ENCODE measurements at places on chromosomes 3 and 15.
A peak's percentile ranks its signal among the peaks of the same experiment; 100 is the strongest.

DNA sequence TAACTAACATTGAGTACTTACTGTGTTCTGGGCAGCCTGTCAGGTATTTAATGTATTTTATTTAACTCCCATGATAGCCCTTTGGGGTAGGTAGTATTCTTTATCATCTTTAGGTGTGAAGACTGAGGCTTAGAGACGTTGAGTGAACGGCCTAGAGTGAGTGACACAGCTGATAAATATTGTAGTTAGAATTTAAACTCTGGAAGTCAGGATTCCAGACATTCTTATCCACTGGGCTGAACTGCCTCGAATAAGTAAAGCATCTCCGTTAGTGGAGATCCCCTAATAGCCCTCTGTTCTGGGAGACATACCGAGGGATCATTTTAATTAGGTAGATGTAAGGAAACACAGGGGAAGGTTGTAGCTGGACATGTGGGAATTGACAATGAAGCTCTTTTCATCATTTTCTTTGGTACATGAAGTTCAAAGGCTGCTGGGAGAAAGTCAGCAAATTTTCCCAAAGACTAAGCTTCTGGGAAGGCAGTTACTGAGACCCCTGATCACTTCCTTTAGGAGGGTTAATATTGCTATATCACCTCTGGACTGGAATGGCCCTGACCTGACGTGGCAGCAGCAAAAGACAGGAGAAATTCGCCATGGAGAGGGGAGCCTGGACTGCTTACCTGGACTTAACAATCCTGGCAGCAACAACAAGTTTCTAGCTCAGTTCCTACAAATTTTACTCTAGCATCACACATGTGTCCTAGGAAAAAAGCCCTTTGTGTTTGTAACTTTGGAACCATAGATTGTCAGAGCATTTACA, 11.7 kb upstream of the PDCD6IP start:
- DNase-seq = no peak

DNA sequence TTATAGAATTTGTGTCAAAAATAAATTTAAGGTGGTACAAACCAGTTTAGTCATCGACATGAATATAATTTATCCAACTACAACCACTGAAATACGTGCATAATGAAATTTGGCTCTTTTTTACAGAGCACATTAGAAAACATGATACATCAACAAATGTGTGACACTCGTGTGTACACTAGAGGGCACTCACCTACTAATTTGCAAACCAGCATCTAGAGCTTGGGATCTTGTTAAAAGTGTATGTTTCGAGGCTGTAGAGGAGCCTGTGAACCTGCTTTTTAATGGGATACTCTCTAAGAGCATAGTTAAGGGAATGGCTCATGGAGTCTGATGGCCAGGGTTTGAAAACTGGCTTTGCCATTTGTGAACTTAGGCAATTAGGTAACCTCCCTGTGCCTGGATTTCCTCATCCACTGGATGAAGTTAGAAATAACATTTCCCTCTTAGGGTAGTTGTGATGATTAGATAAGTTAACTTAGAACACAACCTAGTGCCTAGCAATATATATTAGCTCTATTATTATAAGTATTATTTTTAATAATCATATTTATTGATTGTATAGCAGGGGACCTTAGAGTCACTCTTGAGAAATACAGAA, 8.8 kb upstream of the CPOX start:
- peak; percentile 44 for DNase-seq

DNA sequence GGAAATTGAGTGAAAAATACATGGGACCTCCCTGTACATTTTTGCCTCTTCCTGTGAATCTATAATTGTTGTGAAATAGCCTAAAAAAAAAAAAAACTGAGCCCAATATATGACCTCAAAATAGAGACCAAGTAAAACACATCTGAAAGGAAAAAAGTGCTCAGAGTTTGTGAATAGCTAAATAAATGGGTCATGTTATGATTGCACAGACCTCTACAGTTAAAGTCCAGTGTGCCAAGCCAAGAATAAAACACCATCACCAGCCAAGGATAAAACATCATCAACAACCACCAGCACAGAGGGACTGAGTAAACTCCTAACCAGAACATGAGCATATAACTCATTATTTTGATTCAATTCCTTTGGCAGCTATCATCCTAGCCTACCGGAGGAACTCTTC, 115.6 kb upstream of the AGTR1 start:
- DNase-seq = no peak

DNA sequence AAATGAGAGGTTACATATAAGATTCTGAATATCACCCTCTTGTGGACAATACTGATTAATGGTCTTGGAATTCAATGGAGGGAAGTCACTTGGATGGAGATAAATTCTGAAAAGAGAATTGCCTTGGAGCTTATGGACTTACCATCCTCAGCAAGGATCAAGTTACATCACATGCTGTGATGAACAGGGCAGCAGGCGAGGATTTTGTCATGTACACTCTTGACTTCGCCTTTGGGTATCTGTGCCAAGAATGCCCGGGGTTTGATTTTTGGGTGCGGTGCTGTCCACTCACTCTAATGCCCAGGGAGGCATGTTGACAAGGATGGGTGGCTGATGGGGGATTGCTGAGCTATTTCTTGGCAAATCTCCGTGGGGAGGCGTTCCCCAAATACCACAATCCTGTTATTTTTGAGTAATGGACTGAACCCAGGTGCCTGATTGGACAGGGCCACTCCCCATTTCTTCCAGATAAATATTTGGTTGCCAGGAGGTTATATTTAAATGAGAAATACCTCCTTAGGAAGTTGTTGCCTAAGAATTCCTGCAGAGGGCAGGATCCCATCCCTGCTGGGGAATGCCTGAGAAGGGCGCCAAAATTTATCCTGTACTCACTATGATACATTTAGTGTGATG, 96.3 kb downstream of the TPRG1 start:
- DNase-seq = no peak

GRCh38 chr15:67381416-67382045, 126.9 kb downstream of the IQCH start:
- no peak for DNase-seq

- DNase-seq = no peak
Observed at GRCh38 chr15:38028869-38029268, 94.4 kb downstream of the TMCO5A start.

DNA sequence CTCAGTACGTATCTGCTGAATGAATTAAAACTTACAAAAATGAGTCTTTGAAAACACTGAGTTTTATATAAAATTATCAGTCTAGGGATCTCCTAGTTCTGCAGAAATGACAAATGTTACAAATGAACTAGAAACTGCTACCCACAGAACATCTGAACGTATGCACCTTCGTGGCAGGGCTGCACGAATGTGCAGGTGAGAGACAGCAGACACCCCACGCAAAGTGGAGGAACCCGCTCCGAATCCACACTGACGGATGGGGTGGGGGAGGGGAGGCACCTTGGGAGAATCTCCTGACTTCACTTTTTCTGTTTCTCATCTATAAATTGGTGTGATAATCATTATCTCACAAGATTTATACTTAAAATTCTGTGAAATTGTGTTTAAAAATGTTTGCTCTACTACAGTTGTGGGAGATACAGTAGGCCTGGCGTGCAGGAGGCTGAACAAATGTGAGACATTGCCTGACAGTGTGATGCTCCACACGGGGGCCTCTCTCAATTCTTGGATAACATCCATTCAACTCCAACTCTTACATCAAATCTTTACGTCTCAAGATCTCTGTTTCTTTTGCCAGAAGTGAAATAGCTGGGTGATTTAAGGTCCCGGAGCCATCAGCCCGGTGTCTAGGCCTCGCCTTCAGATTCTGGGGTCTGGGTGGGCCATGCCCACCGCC, 86.9 kb downstream of the ATP10A start:
- DNase-seq = no peak

GRCh38 chr15:39054128-39054732, 489.6 kb upstream of the RASGRP1 start:
- no peak for DNase-seq

GRCh38 chr15:55241186-55241585, 44.4 kb upstream of the RSL24D1 start:
- no peak for DNase-seq

GRCh38 chr3:183988216-183988790, 29.4 kb downstream of the ABCC5 start:
- peak; percentile 13 for DNase-seq

- DNase-seq = no peak
Observed at GRCh38 chr15:27817258-27817657, 281.9 kb downstream of the OCA2 start.

GRCh38 chr15:38577424-38577987, 12.9 kb upstream of the RASGRP1 start:
- no peak for DNase-seq

- no peak for DNase-seq
Observed at GRCh38 chr3:11494131-11494916, 149.4 kb downstream of the VGLL4 start.

- no peak for DNase-seq
Observed at GRCh38 chr15:81182756-81183438, 13.8 kb upstream of the IL16 start.
